Memory B cell (primary cell): ENCODE measurements at places on chromosomes 1 and 21.
A peak's percentile ranks its signal among the peaks of the same experiment; 100 is the strongest.

- DNase-seq, result no peak
Observed at GRCh38 chr1:28458237-28459228, 47.3 kb upstream of the RCC1 start.

DNA sequence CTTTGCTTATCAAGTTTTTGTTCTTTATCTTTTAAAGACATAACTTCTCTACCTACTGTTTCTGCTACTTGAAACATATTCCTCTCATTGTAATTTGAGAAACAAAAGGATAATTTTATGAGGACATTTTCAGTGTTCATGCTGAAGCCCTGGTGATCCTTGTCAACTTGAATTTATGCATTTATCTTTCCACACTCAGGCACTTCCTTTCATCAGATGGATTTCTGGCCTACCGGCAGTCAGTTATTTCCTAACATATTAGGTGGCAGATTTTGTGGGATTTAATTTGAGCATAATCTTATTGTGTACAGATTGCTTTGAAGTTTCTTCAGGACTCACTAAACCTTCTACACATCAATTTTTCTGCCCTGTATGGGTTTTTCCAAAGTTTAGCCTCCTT is 75.0 kb downstream of the RGL1 start:
- DNase-seq, result no peak

DNA sequence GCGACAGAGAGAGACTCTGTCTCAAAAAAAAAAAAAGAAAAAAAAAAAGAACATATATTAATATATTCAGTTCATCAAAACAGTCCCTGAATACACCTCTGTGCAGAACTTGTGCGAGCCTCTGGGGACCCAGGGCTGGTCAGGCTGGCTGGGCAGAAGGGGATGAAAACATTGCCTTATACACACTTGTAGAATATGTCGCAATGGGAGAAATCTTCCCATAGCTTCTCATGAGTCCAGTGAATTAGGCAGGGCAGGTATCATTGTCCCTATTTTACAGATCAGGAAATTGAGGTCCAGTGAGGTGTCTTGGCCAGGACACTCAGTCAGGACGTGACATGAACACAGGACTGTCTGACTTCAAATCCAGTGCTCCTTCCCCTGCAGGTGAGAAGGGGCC is 12.6 kb upstream of the WNT4 start:
- no peak for DNase-seq

DNA sequence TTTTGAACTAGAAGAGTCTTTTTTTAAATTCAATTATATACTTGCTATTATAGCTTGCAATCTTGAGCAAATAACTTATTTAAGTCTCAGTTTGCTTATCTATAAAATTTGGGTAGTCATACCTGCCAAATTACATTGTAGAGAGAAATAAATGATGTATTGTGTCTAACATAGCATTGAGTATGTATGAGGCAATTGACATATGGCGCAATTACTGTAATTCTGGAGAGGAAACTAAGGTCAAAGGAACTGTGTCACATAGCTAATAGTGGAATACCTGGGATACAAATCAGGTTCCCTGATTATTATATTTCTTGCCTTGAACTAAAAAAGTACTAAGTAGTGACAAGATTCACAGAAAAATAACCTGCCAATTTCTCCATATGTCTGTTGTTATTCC is 302.5 kb downstream of the PDE4B start:
- no peak for DNase-seq

DNA sequence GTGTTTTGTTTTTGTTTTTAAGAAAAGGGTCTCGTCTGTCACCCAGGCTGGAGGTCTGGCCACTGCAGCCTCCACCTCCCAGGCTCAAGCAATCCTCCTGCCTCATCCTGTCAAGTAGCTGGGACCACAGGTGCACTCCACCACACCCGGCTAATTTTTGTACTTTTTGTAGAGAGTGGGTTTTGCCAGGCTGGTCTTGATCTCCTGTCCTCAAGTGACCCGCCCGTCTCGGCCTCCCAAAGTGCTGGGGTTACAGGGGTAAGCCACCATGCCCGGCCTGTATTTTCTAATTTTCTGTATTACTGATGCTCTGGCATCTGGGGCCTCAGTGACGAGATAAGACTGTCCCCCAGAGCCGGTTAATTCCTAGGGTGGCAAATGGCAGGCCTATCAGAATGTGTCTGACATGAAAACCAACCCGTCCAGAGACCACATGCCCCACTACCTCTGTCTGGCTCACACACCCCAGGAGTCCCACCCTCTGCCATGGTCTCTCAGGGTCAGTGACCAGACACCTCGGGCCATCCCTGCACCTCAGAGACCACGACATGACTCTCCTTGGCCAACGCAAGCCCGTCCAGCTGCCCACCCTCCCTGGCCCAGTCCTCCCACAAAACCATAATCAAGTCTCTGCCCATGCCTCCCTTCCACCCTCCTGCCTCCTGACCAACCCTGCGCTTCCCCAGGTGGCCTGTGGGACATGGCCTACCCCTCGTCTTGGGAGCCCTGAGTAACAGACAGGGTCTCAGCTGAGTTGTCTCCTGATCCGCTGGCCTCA is 12.5 kb downstream of the NPHP4 start:
- no peak for DNase-seq

DNA sequence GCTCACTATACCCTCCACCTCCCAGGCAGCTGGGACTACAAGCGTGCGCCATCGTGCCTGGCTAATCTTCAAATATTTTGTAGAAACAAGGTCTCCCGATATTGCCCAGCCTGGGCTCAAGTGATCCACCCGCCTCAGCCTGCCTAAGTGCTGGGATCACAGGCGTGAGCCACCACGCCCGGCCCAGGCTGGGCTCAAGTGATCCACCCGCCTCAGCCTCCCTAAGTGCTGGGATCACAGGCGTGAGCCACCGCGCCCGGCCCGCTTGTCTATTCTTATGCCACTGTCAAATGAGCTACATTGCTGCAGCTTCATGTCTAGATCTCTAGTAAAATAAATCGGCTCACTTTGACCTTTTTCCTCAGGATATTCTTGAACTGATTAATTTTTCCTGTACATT is 107.7 kb upstream of the COL6A1 start:
- no peak for DNase-seq

- no peak for DNase-seq
Observed at GRCh38 chr1:205748403-205749233, 1.4 kb downstream of the NUCKS1 start.

DNA sequence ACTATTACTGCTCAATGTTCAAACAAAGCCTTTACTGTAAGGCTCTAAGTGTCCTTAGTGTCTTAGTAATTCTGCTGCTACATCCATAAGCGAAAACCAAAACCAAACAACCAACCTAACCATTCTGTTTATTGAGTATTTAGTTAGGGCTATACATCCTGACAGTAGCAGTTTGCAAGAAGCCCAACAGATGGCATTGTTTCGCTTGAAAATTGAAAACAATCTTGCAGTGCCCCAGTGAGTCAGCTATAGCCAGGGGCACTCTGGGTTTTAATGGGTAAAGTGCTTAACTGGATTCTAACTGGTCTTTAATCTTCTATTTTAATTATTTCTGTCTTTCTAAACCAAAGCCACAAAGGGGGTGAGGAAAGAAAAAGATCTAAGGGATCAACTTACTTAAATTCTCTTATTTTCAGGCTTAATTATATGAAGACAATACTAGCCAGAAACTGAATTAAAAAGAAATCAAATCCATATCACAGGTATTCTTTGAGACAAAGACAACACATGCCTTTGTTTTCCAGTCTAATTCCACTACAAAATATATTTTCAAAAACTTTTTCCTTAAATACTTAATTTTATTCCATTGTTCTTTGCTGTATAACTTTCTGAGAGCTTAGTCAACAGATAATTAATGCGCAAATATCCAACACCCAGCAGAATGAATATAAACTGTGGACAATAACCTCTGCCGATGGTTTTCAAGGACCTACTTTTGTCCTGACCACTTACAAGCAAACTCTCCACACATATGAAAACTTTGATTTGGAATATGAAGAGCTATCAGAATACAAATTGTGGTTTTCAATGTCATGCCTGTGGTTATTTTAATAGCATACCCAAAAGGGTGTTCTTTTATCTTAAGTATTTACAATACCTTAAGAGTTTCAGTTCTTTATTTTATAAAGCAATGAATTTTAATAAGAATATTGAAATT is 15.2 kb downstream of the POGZ start:
- DNase-seq, result peak; percentile 58

DNA sequence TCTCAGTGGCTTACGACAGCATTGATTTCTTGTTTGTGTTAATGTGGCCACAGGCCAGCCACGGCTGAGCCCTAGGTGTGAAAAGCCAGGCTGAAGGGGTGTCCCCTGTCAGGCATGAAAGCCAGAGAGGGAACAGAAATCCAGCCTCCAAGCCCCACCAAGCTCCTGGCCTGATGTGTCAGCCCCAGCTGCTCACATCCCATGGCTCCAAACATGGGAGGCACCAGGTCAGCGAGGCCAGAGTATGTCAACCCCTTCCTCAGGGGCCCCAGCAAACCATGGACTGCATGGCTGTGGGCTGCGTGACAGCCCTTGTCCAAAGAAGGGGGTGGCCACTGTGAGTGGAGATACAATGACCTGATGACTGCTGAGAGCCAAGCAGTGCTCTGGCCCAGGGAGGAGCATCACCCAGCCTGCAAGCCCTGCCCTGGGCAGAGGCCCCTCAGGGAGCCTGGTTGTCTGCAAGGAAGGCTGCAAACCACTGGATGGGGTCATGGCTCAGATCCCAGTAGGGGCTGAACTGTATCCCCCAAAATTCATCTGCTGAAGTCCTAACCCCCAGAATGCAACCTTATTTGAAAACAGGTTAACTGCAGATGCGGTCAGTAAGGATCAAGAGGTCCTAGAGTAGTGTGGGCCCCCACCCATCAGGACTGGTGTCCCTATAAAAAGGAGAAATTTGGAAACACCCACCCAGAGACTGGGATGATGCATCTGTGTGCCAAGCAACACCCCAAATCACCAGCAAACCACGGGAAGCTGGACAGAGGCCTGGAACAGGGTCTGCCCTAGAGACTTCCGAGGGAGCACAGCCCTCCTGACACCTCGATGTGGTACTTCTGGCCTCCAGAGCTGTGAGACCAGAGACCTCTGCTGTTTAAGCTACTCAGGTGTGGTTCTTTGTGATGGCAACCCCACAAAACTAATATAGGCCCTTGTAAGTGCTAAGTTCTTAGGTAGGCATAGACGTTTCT is 3.3 kb upstream of the MX2 start:
- no peak for DNase-seq

DNA sequence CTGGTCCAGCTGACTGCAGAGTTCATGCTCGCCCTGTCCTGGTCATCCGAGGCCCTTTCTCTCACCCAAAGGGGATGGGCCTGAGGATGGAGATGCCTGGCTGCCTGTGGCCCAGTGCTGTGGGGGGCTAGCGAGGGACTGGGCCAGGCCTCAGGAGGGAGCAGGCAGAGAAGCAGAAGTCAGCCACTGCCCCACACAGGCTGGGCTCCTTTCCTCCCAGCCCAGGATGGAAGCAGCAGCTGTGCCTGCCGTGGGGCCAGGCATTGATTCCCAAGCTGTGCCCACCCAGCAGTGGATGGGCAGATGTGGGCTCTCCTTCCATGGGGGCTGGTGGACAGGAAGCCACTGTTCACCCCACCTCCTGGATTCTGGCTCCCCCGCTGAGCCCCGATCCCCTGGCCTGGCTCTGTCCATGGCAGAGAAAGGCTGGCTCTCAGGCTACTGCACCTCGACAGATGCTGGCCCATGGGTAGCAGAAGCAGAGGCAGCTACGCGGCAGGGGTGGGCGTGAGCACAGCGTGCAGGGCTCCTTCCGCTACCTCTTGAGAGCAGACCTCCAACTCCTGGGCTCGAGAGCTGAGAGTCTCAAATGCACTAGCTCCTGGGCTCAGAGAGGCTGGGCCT is 24.6 kb downstream of the RUNX3 start:
- DNase-seq, result no peak

GRCh38 chr1:6093611-6094010 is 47.9 kb downstream of the KCNAB2 start:
- DNase-seq, result no peak

GRCh38 chr1:154913273-154913672 is 23.2 kb downstream of the PMVK start:
- no peak for DNase-seq

GRCh38 chr1:45393718-45394302 is 53.6 kb upstream of the MUTYH start:
- peak; percentile 46 for DNase-seq

- DNase-seq, result no peak
Observed at GRCh38 chr1:8598060-8598724, 219.2 kb downstream of the RERE start.

- DNase-seq, result no peak
Observed at GRCh38 chr1:153760440-153760839, 14.8 kb upstream of the SLC27A3 start.

GRCh38 chr1:203671521-203672278 is 45.1 kb downstream of the ATP2B4 start:
- DNase-seq, result no peak

DNA sequence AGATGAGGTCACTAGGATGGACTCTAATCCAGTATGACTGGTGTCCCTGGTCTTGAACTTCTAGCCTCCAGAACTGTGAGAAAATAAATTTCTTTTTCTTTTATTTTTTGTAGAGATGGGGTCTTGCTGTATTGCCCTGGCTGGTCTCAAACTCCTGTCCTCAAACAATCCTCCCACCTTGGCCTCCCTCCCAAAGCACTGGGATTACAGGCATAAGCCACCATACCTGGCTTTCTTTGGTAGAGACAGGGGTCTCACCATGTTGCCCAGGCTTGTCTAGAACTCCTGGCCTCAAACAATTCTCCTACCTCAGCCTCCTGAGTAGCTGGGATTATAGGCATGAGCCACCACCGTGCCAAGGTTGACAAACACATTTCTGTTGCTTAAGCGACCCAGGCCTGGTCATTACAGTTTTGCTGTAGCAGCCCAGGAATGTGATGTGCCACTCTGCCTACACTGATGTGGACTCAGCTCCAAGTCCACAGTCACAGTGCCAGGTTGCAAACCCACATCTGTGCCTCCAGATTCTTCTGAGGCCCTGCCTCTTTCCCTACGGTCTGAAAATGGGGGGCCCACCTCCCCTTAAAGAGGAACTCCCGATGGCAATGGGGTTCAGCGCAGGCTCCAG is 15.9 kb downstream of the PYCR2 start:
- DNase-seq, result no peak

DNA sequence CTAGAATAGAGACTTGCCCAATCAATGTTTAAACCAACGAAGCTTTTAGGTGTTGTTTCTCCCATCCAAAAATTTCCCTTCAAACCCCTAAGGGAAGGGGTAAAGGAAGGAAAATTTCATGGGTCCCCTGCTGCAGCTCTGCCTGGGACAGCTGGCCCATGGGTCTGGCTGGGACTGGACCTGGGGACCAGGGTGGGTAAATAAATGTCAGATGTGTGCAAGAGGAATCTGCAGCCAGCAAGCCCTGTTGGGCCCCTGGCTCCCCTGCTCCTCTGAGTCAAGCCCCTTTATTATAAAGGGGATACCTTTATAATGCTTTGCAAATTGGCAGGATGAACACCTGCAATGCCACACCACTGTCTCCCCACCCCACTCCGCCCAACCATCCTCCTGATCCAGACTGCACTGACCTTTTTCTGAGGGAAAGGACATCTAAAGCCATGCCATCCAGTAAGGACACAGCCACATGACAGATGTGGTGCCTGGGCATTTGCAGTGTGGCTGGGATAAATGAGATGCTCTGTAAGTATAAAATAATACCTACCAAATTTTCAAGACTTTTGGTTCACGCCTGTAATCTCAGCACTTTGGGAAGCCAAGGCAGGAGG is 1.9 kb upstream of the TMEM125 start:
- no peak for DNase-seq

GRCh38 chr1:109535971-109536491 is 3.6 kb upstream of the GPR61 start:
- no peak for DNase-seq
